Right hindlimb (tissue), 1 donor: ENCODE measurements at places on chromosomes 12 and 14.
A peak's percentile ranks its signal among the peaks of the same experiment; 100 is the strongest.

DNA sequence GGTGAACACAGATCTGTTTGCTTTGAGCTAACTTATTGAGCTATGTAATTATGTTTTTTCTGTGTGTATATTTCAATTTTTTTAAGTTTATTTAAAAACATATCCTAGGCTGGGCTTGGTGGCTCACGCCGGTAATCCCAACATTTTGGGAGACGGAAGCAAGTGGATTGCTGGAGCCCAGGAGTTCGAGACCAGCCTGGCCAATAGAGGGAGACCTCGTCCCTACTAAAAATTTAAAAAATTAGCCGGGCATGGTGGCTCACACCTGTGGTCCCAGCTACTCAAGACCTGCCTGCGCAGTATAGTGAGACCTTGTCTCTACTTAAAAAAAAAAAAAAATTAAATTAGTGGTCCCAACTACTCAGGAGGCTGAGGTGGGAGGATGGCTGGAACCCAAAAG, 16.2 kb upstream of the RNASE1 start:
- DNase-seq: no peak

- no peak for DNase-seq
Measured at GRCh38 chr12:83378186-83378727, 691.6 kb downstream of the TMTC2 start.

DNA sequence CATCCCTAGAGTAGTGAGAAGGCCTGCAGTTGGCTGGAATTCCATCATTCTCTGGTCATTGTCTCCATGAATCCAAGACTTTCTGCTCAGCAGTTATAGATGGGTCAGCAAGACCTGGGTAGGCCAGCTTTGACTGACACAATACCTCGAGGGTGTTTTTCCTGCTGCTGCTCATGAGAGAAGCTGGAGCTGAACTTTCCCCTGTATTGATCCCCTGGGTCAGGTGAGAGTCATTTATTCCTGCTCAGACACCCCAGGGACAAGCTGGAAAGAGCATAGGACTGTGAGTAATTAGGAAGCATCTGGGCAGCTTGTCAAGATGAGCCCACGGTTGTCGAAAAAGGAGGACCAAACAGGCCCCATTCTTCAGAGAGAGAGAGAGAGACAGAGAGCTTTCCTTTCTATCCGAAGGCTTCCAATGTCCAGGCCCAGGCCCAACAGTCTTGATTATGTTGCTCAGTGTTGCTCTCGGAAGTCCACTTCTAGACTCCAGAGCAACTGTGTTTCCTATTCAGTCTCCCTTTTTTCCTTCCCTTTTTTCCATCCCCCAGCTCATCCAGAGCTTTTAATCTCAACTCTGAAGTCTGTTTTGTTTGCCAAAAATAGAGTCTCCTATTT, 131.1 kb downstream of the SLC8A3 start:
- DNase-seq: no peak

DNA sequence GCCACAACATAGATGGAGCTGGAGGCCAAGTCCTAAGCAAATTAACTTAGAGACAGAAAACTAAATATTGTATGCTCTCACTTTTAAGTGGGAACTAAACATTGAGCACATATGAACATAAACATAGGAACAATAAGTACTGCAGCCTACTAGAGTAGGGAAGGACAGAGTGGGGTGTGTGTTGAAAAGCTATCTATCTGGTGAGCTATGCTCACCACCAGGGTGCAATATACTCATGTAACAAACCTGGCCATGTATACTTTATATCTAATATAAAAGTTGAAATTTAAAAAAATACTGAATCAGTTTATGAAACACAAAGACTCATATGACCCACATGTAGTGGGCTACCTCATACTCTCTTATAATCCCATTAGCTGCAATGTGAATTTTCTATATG, 1305.0 kb downstream of the LRFN5 start:
- no peak for DNase-seq

DNA sequence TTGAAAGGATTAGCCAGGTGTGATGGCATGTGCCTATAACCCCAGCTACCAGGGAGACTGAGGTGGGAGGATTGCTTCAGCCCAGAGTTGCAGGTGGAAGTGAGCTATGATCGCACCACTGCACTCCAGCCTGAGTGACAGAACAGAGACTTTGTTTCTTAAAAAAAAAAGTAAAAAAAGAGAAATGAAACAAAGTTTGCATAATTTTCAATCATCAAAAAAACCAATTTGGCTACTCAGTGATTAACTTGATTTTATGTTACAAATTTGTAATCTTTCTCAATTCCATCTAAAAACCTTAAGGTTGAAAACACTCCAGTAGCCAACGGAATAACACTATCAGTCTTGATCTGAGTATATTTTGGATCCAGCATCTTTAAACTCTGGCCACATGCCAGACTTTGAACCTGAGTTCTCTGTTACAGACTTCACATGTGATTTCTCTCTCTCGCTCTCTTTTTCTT, 12.6 kb upstream of the DENND5B start:
- DNase-seq: no peak

GRCh38 chr14:51533160-51533559, 118.5 kb upstream of the FRMD6 start:
- DNase-seq: no peak

GRCh38 chr12:100234591-100235304, 32.1 kb downstream of the DEPDC4 start:
- DNase-seq: no peak

DNA sequence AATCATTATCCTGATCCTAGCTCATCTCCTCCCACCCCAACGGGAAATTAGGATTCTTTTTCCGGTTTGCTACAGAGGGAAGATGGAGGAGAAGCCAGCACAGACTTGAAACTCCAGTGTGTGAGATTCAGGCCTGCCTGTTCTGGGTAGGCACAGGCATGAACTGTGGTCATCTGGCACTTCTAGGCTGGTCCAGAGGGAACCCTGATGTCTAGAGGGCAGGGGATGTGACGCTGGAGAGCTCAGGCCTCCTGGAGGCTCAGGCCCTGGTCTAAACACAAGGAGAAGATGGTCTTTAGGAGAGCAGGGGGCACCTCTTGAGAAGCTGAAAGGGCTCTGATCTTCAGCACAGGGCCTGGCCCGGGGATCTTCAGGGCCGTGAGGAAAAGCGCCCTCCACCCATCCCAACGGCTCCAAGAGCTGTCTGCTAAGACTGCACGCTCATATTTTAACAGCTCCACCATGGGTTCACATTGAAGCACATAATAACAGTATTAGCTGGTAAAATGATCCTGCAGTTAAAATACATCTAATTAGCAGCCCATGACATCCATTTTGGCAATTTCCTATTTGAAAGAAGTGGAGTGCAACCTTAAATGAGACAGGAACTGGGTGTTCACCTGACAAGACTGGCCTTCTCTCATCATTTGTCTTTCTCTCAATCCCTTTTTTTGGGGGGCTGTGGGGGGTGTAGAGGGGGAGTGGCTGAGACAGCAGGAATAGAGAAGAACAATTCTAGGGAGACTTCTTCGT, 35.4 kb downstream of the BCL11B start:
- DNase-seq: no peak

- no peak for DNase-seq
Measured at GRCh38 chr12:69687390-69687789, 11.7 kb downstream of the BEST3 start.

- no peak for DNase-seq
Measured at GRCh38 chr12:129378496-129378895, 525.2 kb downstream of the GLT1D1 start.

GRCh38 chr14:87615822-87616679, 376.9 kb downstream of the GALC start:
- DNase-seq: peak; percentile 59

DNA sequence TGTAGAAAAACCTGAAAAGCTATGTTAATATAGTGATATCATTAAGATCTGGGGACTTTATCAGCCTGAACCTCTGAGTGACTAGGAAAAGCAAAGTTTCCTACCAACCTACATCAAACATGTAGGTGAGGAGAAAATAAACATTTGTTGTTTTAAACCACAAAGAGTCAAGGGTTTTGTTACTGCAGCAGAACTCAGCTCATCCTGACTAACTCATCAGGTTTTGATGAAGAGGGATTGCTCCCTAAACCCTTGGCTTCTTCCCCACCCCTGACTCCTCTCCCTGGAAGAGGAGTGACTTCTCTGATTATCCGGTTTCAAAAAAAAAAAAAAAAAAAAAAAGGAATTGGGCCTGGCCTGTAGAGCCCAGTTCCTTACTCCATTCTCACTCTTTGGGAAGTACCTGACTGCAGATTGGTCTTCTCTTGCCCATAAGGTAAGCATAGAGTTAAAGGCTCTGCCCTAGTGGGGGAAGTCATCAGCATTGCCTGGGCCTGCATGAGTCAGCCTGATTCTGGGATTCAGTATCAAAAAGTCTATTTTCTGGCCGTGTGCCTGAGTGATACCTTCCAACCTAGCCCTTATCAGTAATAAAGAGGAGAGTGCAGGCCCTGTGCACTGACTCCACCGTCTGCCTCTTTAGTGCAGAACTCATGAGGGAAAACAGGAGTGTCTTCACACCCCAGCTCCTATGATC, 16.9 kb downstream of the BDKRB1 start:
- no peak for DNase-seq

- no peak for DNase-seq
Measured at GRCh38 chr12:19055589-19055988, 73.9 kb upstream of the PLEKHA5 start.

DNA sequence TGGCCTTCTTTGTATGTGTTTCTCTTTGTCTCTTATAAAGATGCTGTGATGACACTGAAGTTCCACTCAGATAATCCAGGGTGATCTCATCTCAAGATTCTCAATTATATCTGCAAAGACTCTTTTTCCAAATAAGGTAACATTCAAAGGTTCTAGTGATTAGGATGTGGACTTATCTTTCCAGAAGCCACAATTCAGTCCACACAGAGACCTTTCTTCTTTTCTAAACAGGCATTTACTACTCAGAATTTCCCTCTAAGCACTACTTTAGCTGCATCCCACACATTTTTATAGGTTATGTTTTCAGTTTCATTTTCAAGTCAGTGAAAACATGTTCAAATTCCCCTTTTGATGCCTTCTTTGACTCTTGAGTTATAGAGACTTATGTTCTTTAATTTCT, 9.0 kb upstream of the NKX2-1 start:
- no peak for DNase-seq

GRCh38 chr12:91017511-91018263, 12.9 kb upstream of the EPYC start:
- DNase-seq: no peak

DNA sequence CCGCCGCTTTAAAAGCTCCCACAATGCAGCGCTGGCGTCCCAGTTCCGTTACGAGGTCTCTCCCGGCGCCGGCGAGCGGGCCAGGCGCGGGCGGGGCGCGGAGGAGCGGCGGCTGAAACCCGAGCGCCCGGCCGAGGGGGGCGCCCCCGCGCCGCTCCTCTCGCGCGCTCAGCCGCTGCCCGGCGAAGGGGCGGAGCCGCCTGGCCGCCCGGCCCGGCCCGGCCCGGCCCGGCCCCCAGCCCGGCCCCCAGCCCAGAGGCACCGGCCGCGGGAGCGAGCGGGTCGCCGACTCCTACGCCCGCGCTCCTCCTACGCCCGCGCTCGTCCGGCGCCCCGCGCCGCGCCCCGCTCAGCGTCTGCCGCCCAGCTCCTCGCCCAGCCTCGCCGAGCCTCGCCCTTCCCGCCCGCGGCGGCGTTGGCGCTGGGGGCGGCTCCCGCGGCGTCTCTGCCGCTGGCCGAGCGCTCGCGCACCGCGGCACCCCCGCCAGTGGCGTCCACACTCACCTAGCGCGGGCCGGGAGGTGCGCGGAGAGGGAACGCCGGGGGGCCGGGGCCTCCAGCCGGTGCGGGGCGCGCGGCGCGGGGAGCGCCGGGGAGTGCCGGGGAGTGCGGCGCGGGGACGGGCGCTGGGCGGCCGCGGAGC, at the start of gene RASSF8:
Gene RASSF8, plus strand, starts transcription at position 255 of the 643 bp plus-strand sequence. CDS start 96,662 bp downstream, outside the sequence.
- peak; percentile 88 for DNase-seq

DNA sequence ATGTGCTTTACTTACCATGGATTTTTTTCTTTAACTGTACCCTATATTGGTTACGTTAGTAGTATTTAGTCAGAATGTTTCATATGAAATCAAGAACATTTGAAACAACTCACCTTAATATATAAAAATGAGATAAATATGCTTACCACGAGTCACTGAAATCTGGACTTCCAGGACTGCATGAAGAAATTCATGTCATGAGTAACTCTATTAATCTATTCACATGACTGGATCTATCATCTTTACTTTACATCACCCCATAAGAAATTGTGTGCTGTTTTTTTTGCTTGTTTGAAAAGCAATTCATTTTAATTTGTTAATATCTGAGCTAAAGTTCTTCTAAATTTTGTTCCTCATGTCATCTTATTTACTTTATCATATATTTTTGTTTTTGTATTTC, 5.2 kb downstream of the EPYC start:
- DNase-seq: no peak

- no peak for DNase-seq
Measured at GRCh38 chr14:55303691-55304145, 32.5 kb downstream of the FBXO34 start.

DNA sequence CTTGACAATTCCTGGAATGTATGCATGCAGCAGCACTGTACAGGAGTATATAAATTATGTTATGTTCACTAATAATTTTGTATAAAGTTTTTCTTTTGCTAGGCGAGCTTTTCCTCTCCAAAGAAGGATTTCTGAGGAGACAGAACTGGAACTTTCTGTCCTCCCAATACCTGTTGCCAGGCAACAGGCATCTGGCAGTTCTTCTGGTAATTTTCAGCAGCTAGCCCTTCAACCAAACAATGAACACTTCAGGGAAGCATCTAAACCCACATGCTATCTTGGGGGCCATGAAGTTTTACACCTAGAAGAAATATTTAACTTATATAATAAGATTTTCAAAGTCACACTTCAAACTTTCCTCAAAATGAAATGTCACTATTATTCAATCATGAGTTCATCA, 162.9 kb upstream of the SYT10 start:
- no peak for DNase-seq

GRCh38 chr14:96225745-96226151, 21.1 kb downstream of the BDKRB2 start:
- peak; percentile 77 for DNase-seq

- peak; percentile 22 for DNase-seq
Measured at GRCh38 chr12:24960222-24960855, 11.4 kb upstream of the BCAT1 start.

GRCh38 chr12:112175361-112176155, 50.2 kb downstream of the TRAFD1 start:
- DNase-seq: no peak

DNA sequence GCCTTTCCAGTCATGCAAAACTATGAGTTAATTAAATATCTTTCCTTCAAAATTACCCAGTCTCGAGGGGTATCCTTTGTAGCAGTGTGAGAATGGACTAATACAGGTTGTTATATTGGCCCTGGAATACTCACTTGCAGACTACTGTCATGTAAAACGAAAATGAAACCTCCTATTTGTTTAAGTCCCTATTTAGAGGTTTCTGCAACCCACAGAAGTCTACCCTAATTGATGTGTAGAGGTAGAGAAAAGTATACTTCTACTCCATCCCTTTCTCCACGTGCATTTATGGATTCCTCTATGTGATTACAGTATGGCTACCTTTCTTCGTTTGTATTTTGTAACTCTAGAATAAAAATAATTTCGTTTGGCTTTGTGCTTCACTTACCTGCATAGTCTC, 371.1 kb downstream of the FSCB start:
- DNase-seq: no peak

DNA sequence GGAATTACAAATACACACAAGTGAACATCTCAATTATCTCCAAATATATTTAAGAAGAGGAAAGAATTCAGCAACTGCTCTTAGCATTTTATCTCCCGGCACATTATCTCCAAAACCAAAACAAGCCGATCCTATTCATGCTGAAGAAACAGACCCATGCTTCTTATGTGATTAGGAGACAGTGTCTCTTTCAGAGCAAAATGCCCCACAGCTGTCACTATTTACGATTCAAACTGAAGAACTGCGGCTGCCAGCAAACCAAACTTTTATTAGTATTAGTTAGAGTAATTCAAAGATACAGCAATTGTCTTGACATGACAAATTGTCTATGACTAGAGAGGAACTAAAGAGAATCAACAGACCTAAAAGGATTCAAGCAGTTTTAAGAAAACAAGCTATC, 79.4 kb downstream of the SETD3 start:
- no peak for DNase-seq
